ENCODE measurements at places on chromosomes 2 and 18.

DNA sequence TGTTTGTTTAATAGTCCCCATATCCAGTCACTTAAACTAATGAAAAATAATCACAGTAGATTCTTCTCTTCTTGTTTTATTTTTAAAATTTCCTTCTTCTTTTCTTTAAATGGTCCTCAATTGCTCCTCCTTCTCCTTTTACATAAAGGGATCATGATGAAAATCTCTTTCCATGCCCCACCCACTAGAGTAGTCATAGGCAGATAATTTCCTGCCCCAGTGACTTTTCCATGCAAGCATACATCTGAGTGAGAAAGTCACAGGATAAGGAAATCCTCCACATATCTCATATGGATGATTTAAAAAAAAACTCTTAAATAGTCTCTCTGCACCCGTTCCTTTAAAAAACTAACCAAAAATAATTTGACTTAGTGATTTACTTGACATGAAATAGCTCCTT, 552.3 kb upstream of the SETBP1 start:
- peak; percentile 15 for DNase-seq

- no peak for DNase-seq
Observed at GRCh38 chr2:133562558-133562957, 5.7 kb downstream of the NCKAP5 start.

DNA sequence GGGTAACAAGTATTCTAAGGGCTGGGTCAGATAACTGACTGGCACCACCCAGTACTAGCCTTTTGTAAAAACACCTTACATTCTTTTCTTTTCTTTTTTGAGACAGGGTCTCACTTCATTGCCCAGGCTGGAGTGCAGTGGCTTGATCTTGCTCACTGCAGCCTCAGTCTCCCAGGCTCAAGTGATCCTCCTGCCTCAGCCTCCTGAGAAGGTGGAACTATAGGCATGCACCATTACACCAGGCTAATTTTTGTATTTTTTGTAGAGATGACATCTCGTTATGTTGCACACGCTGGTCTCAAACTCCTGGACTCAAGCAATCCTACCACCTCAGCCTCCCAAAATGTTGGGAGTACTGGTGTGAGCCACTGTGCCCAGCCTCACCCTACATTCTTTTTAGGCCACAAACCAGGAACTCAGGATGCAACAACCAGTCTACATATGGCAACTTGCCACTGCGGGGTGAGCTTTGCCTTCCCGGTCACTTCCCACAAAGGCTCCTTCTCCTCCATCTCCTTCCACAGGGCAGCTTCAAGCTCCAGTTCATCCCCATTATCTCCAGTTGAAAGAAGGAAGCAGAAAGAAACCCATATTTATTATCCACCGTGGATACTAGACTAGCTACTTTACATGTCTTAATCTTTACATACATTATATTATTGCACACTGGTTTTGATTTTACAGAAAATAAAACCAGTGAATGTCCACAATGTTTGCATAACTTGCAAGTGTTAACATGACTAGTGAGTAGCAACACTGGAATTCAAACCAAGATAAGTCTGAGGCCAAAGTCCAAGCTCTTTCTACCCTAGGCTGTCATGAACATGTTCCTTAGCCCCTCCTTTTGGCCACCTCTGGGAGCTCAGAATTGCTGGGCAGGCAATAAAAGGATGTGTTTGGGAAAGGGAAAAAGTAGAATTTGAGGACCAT, 23.7 kb upstream of the AP1S3 start:
- peak; percentile 73 for DNase-seq

DNA sequence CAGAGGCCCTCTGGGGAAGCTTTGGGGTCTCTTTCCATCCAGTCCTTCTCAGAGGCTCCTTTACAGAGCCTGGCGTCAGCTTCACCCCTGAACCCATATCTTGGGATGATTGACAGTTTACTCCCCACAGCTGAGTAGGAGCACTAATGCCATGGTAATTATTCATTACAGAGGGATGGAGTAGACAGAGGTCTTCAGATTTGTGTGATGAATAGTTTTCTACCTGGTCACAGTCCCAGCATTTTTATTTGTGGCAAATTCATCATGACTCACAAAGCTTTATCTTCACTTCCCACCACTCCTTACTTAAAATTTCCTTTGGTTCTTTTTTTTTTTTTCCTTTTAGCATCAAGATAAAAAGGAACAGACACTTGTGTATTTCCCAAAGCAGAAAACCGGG, 104.2 kb downstream of the CCDC85A start:
- DNase-seq, result peak; percentile 44

- DNase-seq, result peak; percentile 21
Observed at GRCh38 chr2:20168048-20168726, 56.7 kb downstream of the SDC1 start.
